ENCODE measurements at places on chromosomes 7 and 10.

DNA sequence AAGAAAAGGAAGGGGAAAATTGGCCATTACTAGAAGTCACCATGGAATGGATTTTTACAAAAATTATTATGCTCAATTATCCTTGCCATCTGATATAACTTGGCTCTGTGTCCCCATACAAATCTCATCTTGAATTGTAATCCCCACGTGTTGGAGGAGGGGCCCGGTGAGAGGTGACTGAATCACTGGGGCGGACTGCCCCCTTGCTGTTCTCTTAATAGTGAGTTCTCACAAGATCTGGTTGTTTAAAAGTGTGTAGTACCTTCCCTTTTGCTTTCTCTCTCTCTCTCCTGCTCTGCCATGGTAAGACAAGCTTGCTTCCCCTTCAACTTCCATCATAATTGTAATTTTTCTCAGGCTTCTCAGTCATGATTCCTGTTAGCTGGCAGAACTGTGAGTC lies 1023.6 kb downstream of the XPNPEP1 start:
- no peak for DNase-seq

DNA sequence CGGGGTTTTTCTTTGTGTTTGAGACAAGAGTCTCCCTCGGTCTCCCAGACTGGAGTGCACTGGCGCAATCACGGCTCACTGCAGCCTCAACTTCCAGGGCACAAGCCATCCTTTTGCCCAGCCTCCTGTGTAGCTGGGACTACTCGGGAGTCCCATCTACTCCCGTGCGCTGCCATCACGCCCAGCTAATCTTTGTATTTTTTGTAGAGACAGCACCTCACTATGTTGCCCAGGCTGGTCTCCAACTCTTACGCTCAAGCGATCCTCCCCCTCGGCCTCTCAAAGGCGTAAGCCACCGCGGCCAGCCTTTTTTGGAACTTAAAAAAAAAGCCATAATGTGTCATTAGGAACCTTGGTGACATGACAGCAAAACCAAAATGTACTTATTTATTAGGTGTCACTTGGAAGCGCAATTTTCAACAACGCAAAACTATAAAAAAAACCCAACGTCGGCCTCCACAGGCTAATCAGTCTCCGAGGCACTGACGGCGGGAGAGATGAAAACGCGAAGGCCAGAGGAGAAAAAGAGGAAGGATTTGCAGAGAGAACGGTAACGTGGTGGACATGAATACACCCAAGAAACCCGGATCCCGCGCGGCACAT lies 911 bp upstream of the HNRNPH3 start:
- DNase-seq = no peak

- DNase-seq = no peak
Observed at GRCh38 chr7:147833970-147834369, 756.6 kb upstream of the C7orf33 start.

DNA sequence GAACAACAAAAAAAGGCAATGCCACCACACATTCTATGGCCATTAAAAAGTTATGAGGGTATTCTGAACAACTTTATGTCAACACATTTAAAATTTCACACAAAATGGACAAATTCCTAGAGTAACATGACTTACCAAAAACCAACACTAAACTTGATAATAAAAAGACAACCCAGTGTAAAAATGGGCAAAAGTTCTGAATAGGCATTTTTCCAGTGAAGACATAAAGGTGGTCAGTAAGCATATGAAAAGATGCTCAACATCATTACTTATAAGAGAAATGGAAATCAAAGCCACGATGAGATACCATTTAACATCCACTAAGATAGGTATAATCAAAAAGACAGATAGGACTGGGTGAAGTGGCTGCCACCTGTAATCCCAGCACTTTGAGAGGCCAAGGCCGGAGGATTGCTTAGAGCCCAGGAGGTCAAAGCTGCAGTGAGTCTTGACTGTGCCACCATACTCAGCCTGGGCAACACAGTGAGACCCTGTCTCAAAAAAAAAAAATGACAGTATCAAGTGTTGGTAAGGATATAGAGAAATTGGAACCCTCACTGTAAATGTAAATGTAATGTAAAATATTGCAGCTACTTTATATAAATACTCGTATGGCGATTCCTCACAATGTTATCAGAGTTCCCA lies 71.1 kb upstream of the OIT3 start:
- no peak for DNase-seq

GRCh38 chr7:111647881-111648280 lies 85.6 kb upstream of the IMMP2L start:
- DNase-seq = peak; percentile 12

DNA sequence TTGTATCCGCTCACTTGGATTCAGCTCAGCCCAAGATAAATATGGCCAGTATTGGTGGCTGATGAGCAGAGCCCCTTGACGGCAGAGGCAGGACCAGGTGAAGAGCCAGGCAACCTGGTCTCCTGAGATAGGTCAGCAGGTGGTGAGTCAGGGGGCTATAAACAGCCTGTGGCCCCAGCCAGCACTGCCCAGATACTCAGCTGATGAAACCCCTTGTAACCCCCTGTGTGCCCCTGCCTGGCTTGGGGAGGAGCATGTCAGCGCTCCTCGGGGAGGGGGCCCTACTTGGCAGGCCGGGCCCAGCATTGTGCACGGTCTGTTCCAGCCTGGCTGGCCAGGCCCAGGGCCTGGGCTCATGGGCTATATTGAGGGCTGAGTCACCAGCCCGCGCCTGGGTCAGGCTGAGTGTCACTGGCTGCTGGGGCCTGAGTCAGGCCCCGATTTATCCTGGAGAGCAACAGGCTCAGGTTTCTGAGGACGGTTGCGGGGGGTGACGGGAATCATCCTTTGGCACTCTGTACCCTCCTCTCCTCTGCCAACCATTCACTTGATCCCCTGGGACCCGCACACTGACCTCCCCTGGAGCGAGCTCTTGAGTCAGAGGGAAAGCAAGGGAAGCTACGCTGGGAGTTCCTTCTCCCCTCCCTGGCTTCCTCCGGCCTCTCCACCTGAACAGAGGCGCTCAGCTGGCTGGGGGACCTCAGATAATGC lies 2.8 kb upstream of the FLNC start:
- DNase-seq = peak; percentile 65

DNA sequence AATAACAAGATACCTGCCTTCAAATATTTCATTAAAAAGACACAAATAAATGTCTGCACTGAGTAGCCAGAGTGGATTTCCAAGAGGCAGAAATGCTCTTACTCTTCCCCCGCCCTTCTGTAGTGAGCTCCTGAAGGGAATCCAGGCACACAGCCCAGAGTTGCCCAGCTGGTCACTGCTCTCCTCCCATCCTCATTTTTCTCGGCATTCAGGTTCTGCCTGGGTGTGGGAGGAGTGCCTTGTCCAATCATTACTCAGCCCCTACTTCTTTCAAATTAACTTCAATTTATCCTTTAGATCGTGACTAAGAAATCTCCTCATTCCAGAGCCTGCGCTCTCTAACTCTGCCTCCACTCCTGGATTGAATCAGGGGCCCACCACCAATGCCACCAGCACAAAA lies 12.2 kb downstream of the CCDC6 start:
- peak; percentile 43 for DNase-seq

- no peak for DNase-seq
Observed at GRCh38 chr10:91804126-91804510, 5.9 kb downstream of the TNKS2 start.

- no peak for DNase-seq
Observed at GRCh38 chr7:125084196-125084595, 154.6 kb upstream of the POT1 start.

GRCh38 chr10:118042827-118043242 lies 3.9 kb downstream of the RAB11FIP2 start:
- DNase-seq = no peak

GRCh38 chr10:91598211-91598977 lies 34.5 kb downstream of the PPP1R3C start:
- no peak for DNase-seq

GRCh38 chr7:131265227-131265626 lies 62.4 kb upstream of the MKLN1 start:
- DNase-seq = no peak

- DNase-seq = no peak
Observed at GRCh38 chr7:27244488-27245123, 2.0 kb downstream of the EVX1 start.

GRCh38 chr7:55554038-55554437 lies 18.3 kb downstream of the VOPP1 start:
- no peak for DNase-seq

DNA sequence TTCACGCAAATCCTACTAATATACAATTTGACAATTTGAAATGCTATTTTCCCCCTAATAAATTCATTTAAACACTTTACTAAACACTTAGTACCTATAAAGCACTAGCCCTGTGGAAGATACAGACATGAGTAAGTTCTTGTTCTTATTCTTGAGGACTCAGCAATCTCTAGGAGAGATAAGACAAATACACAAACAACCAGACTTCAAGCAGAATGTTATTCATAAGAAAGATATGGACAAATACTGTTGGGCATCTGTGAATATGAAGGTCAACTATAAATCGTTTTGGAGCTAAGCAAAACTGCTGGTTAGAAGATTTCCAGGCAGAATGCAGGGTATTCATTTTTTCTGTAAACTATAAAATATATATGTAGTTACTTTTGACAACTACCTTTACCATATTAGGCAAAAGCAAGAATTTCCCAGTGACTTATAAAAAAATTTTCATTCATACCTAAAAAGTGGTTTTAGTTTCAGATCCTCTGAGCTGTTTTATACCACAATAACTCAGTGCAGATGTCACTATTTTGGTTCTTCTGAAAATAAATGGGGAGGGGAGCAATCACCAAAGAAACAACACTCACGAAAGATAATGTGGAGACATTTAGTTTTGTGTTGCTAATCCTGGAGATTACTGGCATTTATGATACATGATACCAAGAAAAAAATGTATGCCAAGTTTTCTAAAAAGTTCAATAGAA lies 3.8 kb downstream of the VPS41 start:
- no peak for DNase-seq

DNA sequence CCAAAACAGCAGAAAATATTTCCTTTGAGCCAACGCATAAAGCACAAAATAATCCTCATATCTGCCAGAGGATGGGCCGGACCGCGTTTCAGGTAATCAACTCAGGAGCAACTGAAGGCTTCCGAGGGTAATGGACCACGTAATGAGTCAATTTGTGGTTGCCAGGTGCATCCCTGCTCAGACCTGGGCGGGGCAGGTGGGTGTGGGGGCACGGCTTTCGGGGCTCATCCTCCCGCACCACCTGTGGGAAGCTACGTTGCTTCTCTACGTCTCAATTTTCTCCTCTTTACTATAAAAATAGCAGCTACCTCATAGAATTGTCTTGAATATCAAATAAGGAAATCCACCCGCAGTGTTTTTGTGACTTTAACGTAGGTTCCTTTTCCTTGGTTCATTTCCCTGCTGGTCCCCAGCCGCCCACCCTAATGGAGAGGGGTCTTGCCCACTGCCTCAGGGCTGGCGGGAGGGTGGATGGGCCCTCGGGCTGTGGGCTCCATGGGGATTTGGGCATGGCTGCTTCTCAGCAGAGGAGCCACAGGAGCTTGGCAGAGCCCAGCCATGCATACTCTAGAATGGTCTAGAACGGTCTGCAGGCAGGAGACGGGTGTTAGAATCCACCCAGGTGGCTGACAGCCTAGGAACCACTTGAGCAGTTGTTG lies 324.7 kb downstream of the ADARB2 start:
- DNase-seq = no peak

DNA sequence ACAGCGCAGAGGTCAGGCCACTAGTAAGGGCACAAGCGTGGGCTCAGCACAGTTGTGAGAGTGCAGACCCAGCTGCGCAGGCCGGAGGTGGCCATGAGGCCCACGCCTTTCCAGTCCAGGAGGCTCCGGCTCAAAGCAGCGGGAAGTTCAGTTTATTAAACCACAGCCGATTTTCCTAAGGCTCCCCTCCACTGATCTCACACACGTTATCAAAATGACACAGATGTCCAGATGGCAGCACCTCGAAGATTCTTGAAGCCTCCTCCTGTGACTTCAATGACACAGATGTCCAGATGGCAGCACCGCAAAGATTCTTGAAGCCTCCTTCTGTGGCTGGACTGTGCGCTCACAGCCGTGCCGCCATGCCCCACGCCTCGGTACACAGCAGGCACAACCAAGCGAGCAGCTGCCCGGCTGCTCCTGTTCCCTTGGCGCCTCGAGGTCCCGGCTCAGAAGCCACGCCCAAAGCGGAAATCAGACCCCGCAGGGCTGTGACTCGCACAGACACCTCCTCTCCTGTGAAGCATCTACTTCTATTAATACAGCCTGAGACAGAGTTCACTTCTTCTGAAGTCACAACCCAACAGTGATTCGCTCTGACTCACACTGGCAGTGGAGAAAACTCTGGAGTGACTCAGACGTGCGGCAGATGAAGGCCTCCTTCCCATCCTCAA lies 122.7 kb downstream of the MAD1L1 start:
- peak; percentile 69 for DNase-seq

GRCh38 chr7:114981323-114981722 lies 59.4 kb downstream of the MDFIC start:
- no peak for DNase-seq

GRCh38 chr10:122286867-122287266 lies 15.8 kb downstream of the BTBD16 start:
- no peak for DNase-seq

- no peak for DNase-seq
Observed at GRCh38 chr10:127880557-127880956, 12.2 kb downstream of the CLRN3 start.

GRCh38 chr7:92934096-92934495 lies 97.7 kb upstream of the CDK6 start:
- no peak for DNase-seq

- no peak for DNase-seq
Observed at GRCh38 chr7:39099146-39099545, 121.4 kb downstream of the POU6F2 start.

- DNase-seq = peak; percentile 45
Observed at GRCh38 chr7:151796091-151796870, 80.6 kb downstream of the PRKAG2 start.

DNA sequence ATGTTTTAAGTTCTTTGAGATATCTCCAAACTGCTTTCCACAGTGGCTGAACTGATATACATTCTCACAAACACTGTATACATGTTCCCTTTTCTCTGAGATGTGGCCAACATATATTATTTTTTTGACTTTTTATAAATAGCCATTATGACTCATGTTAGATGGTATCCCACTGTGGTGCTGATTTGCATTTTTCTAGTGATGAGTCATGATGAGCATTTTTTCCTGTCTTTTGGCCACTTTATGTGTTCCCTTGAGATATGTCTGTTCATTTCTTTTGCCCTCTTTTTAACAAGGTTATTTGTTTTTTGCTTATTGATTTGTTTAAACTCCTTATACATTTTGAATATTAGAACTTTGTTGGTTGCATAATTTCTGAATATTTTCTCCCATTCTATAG lies 1055.1 kb downstream of the NXPH1 start:
- peak; percentile 20 for DNase-seq

DNA sequence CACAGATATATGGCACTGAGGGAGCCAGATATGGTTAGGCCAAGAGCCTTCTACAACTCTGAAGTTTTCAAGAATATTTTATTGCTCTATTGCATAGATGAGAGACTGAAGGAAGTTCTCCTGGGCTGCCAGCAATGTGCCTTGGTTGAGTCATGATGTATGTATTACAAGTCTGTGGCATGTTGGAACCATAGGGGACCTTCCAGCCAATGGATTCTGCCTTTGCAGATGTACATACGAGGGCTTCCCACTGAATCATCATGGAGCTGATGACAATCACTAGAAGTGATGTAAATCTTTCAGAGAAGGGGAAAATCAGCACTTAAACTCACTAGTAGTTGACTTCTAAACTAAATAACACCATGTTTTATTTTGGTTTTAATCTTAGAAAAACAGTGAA lies 419.5 kb downstream of the PHTF2 start:
- no peak for DNase-seq
